CD4-positive, alpha-beta T cell treated with Interleukin-15 for 1 hour (primary cell): ENCODE measurements at places on chromosomes 5 and 9.

GRCh38 chr5:135373736-135374515 lies 25.1 kb downstream of the MACROH2A1 start:
- no peak for DNase-seq

GRCh38 chr5:179327021-179327735 lies 18.1 kb downstream of the ADAMTS2 start:
- DNase-seq: no peak

DNA sequence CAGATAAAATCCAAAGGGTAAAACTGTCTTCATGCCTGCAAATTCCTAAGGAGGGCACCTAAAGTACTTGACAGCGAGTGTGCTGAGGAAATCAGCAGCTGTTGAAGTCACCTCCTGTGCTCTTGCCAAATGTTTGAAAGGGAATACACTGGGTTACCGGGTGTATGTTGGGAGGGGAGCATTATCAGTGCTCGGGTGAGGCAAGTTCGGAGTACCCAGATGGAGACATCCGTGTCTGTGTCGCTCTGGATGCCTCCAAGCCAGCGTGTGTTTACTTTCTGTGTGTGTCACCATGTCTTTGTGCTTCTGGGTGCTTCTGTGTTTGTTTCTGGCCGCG lies 727 bp upstream of the ADRB2 start:
- no peak for DNase-seq

GRCh38 chr9:38305582-38305981 lies 86.9 kb upstream of the ALDH1B1 start:
- DNase-seq: no peak

DNA sequence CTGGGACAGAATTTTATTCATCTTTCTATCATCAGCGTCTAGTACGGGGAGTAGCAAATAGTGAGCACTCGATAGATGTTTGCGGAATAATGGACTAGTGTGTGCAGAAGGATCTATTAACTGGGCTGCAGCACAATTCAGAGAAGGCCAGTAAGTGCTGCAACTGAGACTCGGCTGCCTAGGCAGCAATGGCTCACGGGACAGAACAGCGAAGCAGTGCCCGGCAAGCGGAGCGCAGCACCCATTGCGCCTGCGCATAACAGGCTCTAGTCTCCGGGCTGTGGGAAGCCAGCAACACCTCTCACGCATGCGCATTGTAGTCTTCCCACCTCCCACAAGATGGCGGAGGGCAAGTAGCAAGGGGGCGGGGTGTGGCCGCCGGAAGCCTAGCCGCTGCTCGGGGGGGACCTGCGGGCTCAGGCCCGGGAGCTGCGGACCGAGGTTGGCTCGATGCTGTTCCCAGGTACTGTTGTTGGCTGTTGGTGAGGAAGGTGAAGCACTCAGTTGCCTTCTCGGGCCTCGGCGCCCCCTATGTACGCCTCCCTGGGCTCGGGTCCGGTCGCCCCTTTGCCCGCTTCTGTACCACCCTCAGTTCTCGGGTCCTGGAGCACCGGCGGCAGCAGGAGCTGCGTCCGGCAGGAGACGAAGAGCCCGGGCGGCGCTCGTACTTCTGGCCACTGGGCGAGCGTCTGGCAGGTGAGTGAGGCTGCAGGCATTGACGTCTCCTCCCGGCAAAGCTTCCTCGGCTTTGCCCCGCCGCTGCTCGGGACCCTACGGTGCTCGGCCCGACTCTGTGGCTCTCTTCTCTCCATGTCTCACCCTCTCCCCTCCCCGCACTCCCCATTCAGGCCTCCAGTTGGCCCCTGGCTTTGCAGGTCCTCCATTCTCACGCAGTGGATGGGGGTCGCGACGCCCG lies 30.2 kb upstream of the APC start:
- peak; percentile 99 for DNase-seq

DNA sequence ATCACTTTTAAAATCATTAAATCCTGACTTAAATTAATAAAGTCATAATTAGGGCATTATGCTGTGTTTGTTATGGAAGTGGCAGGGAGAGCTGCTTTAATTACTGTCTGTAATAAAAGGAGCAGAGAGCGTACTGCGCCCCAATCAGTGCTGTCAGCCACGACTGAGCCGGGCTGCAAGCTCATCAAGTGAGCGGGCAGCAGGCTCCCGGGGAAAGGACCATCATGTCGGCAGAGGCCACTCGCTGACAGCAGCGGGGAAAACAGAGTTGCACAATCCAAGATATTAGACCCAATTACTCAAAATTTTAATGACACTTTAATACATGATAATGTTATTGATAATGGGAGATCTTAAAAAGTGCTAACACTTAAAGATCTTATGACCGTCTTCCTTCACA lies 181.6 kb downstream of the AP3B1 start:
- DNase-seq: no peak

DNA sequence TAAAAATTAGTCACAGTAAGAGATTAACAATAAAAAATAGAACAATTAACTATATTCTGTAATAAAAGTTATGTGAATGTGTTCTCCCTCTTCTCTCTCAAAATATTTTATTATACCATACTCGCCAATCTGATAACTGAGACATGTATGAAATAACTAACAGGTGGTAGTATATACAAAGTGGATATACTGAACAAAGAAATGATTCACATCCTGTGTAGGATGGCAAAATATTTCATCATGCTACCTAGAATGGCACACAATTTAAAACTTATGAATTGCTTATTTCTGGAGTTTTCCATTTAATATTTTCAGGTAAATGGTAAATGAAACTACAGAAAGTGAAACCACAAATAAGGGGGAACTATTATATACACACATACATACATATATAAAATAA lies 152.5 kb downstream of the RNF180 start:
- no peak for DNase-seq

GRCh38 chr9:9615086-9615485 lies 997.7 kb downstream of the PTPRD start:
- no peak for DNase-seq

DNA sequence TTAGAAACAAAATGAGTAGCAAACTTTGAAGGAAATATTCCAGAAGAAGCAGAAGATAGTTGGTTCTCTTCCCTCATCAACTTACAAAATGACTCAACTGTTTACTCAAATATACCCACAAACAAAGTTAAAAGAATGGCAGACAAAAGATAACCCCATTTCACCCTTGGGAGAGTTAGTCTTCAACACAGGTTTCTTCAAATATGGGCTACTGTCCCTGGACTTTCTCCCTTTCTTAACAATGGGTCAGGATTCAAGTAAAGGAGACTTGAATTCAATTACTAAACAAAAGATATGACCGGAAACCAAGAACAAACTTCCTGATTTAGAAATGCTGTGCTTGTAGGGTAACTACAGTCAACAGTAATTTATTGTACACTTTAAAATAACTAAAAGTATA lies 14.2 kb downstream of the RFX3 start:
- DNase-seq: no peak

DNA sequence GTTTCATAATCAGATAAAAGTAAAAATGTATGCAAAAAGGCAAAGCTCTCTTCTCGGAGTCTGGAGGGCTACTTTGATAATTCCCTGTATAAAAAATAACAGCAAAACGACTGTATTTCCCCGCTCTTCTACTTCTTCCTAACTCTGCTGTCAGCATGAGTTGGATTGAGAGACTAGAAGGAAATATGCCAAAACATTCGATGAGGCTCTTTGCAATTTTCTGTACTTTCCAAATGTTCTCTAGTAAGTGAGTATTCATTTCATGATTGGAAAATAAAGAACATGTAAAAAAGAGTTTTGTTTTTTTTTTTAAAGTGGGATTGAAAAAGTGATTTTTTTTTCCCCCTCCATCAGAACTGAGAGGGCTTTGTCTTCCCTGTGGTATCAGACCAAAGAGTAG lies 677.5 kb downstream of the ACTL7B start:
- DNase-seq: no peak

DNA sequence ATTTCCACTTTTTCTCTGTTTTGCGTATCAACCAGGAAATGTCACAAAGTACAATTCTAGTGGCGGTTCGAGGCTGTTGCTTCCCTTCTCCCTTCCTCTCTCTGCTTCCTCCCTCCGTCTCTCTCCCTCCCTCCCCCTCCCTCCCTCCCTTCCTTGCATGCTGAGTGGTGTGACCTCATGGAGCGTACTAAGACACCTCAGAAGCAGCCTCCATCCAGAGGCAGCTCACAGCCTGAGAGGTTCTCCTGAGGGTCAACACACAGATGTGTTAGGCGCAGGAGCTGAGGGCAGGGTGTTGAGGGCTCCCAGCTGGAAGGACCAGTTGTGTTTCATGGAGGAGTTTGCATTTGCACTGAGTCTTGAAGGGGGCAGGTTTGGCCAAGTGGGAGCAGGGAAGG lies 57.7 kb downstream of the COL5A1 start:
- no peak for DNase-seq

GRCh38 chr5:161246749-161247148 lies 299.8 kb downstream of the GABRB2 start:
- DNase-seq: no peak

- no peak for DNase-seq
Measured at GRCh38 chr5:106311230-106311915, 1359.4 kb downstream of the EFNA5 start.

DNA sequence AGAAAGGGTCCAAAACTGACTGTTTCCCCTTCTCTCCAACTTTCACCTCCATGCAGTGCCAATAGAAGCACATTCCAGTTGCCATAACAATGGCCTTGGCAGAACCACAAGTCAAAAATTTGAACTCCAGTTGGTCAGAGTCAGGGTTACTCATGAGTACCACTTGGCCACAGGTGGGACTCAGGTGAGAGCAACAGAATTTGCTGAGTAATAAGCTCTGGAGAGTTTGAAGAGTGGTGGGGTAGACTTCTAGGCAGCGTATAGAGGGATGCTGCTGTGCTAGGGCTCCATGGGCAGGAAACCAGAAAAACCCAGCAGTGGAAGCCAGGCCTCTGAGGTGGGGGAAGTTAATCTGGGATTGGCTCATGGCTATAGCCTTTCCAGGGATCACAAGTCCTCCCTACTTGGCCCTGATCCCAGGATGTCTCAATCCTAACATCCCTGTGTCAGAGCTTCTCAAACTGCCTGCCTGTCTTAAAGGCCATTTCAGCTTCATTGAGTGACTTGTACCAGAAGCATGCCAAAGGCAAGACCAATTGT lies 30.2 kb downstream of the SNX18 start:
- no peak for DNase-seq

GRCh38 chr5:62585751-62586150 lies 7.1 kb downstream of the LRRC70 start:
- DNase-seq: no peak

DNA sequence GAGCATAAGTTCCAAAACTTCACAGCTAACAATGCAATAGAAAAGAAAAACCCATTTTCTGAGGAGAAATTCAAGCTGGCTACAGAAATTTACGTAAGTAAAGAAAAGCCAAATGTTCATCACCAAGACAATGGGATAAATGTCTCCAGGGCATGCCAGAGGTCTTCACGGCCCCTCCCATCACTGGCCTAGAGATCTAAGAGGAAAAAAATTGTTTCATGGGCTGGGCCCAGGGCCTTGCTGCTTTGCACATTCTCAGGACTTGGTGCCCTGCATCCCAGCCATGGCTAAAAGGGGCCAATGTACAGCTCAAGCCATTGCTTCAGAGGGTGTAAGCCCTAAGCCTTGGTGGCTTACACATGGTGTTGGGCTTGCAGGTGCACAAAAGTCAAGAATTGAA lies 443.6 kb downstream of the ELAVL2 start:
- no peak for DNase-seq

DNA sequence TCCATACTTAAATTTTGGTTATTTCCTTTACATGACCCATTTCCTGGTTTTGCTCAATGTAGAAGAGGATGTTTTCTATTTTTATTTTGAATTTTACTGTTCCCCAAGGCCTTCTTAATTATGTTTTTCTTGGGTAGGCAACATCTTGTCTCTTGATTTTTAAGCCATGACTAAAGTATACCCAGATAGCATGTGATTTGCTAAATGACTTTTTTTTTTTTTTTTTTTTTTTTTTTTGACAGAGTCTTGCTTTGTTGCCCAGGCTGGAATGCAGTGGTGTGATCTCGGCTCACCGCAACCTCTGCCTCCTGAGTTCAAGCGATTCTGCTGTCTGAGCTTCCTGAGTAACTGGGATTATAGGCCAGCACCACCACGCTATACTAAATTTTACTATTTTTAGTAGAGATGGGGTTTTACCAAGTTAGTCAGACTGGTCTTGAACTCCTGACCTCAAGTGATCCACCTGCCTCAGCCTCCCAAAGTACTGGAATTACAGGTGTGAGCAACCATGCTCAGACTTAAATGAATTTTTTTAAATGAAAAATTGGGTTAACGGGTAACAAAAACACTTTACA lies 198.6 kb upstream of the DAB2 start:
- no peak for DNase-seq

DNA sequence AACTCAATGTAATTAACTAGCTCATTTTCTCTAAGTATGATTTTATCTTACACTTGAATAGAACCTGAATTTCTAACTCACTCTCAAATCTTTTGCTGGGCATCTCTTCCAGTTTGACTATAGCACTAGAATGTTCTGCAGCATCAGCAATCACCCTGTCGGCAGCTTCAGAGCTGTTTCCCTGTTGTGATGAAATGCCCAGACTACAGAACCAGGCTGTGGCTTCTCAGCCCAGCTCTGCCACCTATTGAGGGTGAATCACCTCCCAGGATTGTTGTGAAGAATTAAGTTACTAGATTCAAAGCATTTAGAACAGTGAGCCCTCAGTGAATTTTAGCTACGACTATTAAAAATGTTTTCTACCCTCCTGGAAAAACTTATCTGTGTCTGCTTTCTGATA lies 90.4 kb upstream of the ANKRD55 start:
- DNase-seq: no peak

DNA sequence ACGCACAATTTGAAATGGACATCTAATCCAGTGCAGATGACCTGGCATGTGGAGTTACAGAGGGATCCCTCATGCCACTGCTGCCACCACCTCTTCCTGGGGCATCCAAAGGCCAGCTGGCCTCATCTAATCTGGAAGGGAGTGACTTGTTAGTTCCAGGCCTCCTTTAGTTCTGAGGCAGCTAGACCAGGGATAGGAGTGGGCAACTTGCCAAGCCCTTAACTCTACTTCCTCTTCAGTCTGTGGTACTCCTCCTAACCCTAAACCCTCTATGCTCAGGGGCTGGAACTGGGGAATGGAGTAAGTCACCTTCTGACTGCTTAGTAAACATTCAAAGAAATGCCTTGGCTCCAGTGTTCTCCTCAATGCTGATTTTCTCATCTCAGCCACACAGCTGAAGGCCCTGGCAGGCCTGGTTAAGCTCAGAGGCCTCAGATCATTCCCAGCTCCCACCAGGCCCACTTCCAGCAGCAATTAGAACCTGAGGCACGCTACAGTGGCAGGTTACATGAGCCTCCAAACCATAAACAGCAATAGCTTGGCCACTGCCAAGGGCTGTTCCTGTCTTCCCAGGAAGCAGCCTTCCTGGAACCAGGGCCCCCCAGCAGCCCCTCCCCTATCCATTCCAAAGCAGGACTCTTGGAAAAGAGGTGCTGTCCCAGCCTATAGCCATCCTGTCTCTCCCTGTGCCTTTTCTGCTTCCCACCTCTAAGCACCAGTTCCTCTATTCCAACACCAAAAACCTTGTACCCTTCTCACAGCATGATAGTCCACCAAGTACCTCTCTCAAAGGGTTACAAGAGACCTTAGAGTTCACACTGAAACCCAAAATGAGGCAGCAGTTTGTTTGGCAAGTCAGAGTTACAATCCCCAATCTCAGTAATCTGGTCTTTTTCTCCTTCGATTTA lies 2.0 kb downstream of the EIF4EBP3 start:
- DNase-seq: peak; percentile 59

GRCh38 chr9:131982102-131982501 lies 97.6 kb downstream of the MED27 start:
- DNase-seq: no peak

- DNase-seq: no peak
Measured at GRCh38 chr5:76838481-76839261, 11.1 kb upstream of the S100Z start.

GRCh38 chr9:96423985-96424336 lies 5.8 kb upstream of the ZNF367 start:
- DNase-seq: no peak
